AG08395 (cell line): ENCODE measurements at places on chromosomes 3 and 15.
A peak's percentile ranks its signal among the peaks of the same experiment; 100 is the strongest.

GRCh38 chr3:146138902-146139301 lies 22.1 kb downstream of the PLOD2 start:
- DNase-seq, result no peak

DNA sequence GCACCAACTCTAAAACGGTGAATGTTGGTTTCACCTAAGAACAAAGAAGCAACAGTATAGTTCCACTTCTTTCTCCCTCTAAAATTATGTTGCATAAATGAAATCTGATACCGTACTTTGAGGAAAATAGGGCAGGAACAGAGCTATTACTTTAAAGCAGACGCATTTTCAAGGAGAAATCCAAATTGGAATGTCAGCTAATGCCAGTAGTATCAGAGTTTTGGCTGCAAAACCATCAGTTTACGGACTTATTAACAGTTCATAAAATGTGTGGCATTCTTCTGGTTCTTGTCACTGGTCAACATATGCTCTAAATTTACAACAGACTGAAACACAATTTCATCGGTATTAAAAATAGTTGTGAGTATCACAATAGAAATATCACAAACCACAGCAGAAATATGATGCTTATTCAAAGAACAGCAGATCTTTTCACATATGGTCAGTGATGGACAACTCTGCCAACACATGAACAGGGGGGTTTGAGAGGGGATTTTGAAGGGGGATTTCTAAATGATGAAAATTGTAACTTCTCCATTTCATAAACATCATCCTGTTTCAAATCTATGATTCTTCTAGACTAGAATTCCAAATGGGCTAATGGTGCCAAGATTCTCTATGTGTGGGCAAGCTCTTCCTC lies 38.7 kb upstream of the ROBO2 start:
- DNase-seq, result no peak

DNA sequence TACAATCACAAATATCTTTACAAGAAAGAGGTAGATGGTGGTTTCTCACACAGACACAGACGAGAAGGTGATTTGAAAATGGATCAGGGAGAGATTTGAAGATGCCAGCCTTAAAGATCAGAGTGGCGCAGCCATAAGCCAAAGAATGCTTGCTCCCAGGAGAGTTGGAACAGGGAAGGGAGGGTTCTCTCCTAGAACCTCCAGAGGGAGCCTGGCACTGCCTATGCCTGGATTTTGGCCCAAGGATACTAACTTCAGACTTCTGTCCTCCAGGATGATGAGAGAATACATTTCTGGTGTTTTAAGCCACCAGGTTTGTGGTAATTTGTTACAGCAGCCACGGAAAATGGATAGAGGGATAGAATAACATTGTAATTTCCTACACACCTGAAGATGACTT lies 279.1 kb downstream of the FAM43A start:
- no peak for DNase-seq

GRCh38 chr15:72774696-72775383 lies 8.7 kb downstream of the ADPGK start:
- DNase-seq, result no peak

DNA sequence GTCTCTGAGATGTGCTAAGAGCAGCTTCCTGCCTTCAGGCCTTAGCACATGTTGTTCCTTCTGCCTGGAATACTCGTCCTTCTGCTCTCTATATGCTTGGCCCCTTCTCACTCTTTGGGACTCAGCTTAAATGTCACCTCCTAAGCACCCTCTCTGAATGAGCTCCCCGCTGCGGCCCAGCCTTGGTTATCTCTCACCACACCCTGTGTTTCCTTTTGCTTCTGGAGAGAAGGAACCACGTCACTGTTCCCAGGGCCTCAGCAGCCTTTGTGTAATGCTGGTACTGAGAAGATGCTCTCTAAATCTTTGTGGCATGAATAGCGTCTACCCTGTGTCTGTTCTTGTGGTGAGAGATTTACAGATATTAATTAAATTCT lies 2.2 kb downstream of the FAH start:
- no peak for DNase-seq

GRCh38 chr15:66946578-66947164 lies 118.7 kb upstream of the SMAD3 start:
- DNase-seq, result peak; percentile 75

DNA sequence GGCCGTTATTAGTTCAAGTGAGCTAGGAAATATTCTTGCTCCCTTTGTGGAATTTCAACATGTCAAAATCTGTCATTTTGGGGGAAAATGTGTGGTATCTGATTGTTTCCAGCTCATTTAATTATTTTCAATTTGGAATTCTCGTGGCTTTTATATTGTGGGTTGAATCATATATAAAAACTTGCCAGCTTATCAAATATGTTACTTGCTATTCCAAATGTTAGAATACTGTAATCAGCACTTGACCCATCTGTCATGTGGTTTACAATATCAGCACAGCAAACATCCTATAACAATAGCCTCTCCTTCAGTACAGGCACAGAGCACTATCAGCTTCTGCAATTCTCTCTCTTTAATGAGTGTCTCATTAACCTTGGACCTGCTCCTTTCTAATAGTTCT lies 130.2 kb upstream of the FEZF2 start:
- DNase-seq, result no peak

GRCh38 chr3:23114432-23114831 lies 88.7 kb upstream of the UBE2E2 start:
- no peak for DNase-seq

GRCh38 chr3:63951492-63952247 lies 39.5 kb upstream of the SCAANT1 start:
- DNase-seq, result no peak

- no peak for DNase-seq
Observed at GRCh38 chr3:165196577-165197480, 645 bp upstream of the SLITRK3 start.

DNA sequence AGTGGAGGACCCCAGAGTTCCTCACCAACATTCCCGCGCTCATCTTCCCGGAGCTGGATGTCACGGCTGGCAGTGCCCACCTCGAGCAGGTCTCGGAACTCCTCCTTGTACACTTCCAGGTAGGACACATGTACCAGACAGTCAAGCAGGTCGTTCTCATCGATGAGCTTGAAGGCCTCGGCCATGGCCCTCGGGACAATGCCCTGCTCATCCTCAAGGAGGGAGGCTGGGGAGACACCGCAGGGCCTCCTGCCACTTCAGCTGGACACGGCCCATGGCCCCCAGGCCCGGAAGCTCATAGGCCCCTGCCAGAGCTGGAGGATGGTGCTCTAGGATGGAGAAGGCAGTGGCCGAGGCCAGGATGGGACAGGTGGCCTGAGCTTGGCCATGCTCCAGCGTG lies 5.6 kb downstream of the KIF7 start:
- DNase-seq, result no peak

DNA sequence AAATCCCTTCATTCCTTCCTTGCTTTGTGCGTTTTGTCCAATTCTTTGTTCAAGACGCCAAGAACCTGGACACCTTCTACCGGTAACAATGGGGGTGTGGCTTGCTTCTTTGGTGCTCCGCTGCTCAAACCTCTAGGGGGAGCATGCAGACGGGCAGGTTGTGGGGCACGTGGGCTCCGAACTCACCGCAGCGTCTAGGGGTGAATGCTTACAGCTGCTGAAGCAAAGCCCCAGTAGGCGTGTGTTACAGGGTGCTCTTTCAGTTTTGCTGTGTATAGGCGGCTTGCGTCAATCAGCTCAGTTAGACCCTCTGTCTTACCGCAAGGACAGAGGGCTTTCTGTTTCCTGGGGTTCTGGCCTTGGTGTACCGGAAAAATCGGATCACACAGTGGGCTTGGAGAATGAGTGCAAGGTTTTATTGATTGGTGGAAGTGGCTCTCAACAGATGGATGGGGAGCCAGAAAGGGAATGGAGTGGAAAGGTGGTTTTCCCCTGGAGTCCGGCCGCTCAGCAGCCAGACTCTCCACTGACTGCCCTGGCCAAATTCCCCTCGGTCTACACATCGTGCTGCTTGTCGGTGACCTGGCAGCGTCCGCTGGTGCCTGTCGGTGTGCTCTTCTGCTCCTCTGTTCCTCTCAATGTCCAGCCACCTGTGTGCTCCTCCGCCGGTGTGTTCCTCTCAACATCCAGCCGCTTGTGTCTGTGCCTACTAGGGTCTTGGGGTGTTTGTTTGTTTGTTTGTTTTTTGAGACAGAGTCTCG lies 1.2 kb upstream of the LRRC34 start:
- no peak for DNase-seq

DNA sequence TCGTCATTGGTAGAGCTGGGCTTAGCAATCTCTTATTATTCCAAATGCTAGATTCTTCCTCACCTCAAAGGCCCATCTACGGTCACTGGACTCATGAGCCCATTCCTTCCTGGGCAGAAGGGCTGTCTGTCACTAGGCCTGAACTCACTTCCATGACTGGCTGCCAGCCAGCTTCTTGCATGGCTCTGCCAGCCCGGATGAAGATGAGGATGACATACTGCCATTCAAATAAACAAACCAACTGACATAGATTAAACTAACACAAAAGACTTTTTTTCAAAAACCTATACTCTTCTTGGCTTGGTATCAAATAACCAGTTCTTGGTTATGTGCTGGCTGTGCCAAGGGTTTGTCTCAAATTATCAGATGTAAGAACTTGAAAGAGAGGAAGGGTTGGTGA lies 23.8 kb downstream of the ISL2 start:
- DNase-seq, result no peak

DNA sequence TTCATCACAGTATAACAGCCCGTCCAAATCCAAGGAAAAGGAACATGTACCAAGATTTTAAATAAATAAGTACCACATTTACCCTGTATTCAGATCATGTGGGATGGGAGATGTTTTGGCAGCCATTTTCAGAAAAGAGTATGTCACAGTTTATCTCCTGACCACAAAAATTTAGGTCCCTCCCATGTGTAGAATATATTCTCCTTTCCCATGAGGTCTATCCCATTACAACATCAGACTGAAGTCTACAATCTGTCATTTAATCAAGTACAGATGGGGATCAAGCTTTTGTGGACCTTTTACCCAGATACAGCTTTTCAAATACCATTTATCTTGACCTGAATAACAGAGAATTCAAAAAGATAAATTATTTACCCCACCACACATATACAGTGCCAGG lies 444.5 kb downstream of the PLOD2 start:
- DNase-seq, result peak; percentile 2

- peak; percentile 80 for DNase-seq
Observed at GRCh38 chr3:12954891-12955650, 113.7 kb upstream of the RPL32 start.

DNA sequence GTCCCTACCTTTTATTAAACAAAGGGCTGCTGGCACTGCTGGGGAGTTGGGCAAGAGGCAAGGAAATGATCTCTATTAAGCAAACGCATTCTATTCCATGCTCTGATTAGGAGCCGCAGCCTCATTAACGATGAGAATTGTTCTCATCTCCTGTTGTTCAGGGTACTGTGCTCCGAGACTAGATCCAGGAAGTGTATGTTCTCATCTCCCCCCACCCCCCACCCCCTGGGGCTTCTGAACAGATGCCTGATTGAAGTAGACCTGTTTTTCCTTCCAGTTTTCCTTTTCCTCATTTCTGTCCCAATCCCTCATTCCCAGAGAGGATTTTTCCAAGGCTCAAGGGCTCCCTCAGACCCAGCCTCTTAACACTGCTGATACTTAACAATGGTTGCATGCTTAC lies 81.6 kb upstream of the FEZF2 start:
- no peak for DNase-seq

DNA sequence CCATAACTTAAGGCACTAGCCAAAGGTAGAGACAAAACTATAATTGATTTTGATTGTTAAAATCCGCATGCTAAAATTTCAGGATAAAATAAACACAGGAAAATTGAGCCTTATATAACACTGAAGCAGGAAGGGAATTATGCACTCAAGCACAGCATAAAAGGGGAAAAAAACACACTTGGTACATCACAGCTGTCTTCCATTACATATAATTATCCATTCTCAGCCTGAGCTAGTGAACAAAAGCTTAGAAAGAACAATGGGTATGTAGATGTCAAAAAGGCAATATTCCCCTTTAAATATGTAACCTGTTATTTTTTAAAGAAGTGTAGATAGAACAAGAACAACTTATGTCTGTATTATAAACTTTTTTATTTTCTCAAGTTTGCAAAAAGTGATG lies 899.2 kb downstream of the ROBO1 start:
- DNase-seq, result no peak

- DNase-seq, result no peak
Observed at GRCh38 chr15:60370105-60370868, 27.5 kb downstream of the ANXA2 start.

- DNase-seq, result no peak
Observed at GRCh38 chr3:53238886-53239285, 16.9 kb downstream of the TKT start.

- DNase-seq, result no peak
Observed at GRCh38 chr3:37813403-37813802, 48.3 kb upstream of the CTDSPL start.

DNA sequence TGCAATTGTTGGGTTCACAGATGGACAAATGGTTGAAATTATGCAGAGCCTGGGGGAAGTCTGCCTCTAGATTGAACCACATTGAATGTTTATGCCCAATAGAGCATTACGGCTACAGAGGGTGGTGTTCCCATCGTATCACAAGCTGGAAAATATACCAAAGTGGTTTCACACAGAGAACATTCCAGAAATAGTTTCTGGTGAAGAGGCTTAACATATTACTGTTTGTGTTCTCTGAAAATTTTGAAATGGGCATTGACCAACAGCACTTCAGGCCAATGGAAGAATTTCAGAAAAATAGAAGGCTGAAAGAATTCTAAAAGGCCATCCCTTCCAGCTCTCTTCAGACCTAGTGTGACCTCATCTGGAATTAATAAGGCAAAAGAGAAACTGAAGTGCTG lies 203.9 kb downstream of the NEK10 start:
- DNase-seq, result peak; percentile 82

GRCh38 chr3:15520804-15521572 lies 518 bp downstream of the COLQ start:
- DNase-seq, result no peak

GRCh38 chr3:122986693-122987179 lies 40.8 kb downstream of the SEMA5B start:
- DNase-seq, result no peak

- peak; percentile 75 for DNase-seq
Observed at GRCh38 chr3:149448331-149448831, 26.1 kb upstream of the TM4SF4 start.

DNA sequence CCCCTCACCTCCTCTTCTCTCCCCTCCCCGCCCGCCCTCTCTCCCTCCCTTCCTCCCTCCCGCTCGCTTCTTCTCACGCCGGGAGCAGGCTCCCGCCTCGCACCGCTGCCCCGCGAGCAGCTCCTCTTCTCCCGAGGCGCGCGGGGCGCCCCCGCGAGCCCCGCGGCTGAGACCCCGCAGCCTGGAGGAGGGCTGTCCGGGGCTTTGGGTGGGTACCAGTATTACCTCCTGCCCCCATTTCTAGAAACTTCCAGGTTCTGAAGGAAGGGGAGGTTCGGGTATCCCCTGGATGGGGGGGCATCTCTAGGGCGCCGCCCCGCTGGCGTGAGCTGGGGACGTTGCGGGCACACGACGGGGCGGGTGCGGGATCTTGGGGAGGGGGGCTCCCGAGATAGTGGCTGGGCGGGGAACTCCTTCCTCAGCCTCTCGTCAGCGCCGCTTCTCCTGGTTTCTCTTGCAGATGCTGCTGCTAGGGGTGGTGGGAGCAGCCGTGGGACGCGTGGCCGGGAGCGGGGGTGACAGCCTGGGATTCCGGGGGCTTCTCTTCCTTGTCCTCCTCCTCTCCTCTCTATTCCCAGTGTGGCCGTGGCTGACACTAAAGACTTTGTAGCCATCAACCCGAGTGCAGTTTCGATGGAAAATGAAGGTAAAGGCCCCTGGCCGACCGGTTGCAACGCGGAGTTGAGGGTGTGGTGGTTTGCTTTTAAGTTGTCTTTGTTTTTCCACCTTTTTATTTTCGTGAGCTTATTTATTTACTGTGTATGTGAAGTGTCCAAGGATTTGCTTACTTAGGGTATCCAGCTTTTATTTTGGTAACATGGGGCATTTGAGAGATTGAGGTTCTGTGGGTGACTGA lies 474 bp downstream of the ATP2C1 start:
- peak; percentile 31 for DNase-seq
